ENCODE measurements at places on chromosomes 6 and 20. TPM values are rescaled to one million over a fixed set of nuclear protein-coding genes. Genes with fewer than 3 reads are reported as not detected.

CLPSL1 gene
- not detected for total RNA-seq

PLAGL2 gene
- 26.3 TPM for total RNA-seq

FAM83D gene
- 28.4 TPM for total RNA-seq

GTSF1L gene
- not detected for total RNA-seq

GSTA2 gene
- not detected for total RNA-seq

CAGE1 gene
- 0.18 TPM for total RNA-seq

PRIM2 gene
- 42.8 TPM for total RNA-seq

TMEM14B gene
- 71.3 TPM for total RNA-seq

RIPPLY2 gene
- not detected for total RNA-seq

SLC35D3 gene
- not detected for total RNA-seq

WASF1 gene
- 1.5 TPM for total RNA-seq

RNF217 gene
- not detected for total RNA-seq

C20orf141 gene
- not detected for total RNA-seq

SIRPA gene
- not detected for total RNA-seq
